ENCODE measurements at places on chromosomes 3 and 15.

DNA sequence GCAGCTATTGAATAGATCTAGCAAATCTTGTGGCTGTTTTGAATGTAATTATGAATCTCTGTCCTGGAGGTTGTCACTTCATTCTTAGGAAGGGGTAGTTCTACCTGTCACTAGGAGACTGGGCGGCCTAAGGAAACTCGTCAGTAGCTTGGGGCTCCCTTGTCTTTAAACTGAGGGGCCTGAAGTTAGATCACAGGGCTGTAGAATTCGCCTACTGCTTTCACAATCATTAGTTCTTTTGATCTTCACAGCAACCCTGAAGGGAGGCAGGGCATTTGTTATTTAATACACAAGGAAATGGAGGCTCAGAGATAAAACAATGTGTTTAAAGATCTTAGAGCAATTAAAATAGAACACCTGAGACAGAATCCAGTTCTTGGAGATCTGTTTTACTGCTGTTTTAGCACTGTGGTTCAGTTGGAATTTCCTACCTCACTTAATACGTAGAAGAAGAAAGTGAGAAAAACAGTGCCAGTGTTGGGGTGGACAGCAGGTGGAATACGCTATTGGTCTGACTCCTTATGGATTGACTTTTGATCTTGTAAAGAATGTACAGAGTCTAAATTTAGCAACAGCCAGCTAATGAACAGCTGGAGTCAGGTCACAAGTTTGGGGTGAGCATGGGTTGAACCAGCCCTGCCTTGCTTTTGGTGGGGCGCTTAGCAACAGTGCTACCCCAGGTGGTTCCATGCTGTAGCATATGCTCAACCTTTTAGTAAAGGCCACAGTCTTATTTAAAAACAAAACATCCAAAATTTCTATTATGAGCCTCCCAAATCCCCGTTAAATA is 71.4 kb upstream of the BHLHE40 start:
- H3K4me1 ChIP-seq = peaks cover 23% of the 10 kb centered on the region
- no peak overlapping the region for H3K4me3 ChIP-seq
- DNase-seq = no peak
- H3K36me3 ChIP-seq = no peaks in the 10 kb centered on the region

- no peaks in the 10 kb centered on the region for H3K36me3 ChIP-seq
- no peaks in the 10 kb centered on the region for H3K27me3 ChIP-seq
- H3K4me3 ChIP-seq = peak overlapping the region; percentile 96
- peaks cover 38% of the 10 kb centered on the region for H3K4me1 ChIP-seq
Observed at GRCh38 chr3:57757642-57758297, 1.7 kb downstream of the SLMAP start.

DNA sequence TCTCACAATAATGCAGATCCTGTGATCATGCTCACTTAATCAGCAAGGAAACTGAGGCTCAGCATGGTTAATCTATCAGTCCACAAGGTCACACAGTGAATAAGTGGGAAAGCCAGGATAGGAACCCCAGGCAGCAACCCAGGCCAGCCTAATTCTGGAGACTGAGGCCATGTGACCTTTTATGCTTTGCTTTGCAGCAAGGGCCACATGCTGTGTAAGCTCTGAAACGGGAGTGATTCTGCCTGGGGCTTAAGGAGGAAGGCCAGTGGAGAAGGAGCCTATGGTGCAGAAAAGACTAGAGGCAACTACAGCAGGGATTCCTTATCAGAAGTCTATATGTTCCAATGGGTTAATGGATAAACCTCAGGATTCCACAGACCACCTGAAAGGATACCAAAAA is 157.6 kb upstream of the PPP2R3A start:
- no peaks in the 10 kb centered on the region for H3K4me1 ChIP-seq
- H3K36me3 ChIP-seq = no peaks in the 10 kb centered on the region
- no peak overlapping the region for H3K27ac ChIP-seq
- H3K27me3 ChIP-seq = peaks cover 10% of the 10 kb centered on the region
- no peak for DNase-seq

GRCh38 chr15:42152921-42153698 is 3.3 kb downstream of the PLA2G4F start:
- no peaks in the 10 kb centered on the region for H3K27me3 ChIP-seq
- H3K4me3 ChIP-seq = no peak overlapping the region

DNA sequence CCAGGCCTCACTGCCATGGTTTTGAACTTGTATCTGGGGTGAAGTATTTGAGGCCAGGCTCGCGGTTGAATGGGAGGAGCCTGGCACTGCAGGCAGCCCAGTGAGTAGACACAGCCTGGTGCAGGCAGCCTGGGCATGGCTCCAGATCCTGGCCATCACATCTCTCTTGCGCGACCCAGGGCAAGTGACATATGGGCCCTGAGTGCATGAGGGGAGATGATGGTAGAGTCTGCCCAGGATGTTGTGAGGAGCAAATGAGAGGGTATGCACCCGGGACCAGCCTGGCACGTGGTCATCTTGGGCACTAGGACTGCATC is 103.5 kb downstream of the TBC1D2B start:
- H3K27me3 ChIP-seq = no peaks in the 10 kb centered on the region
- no peaks in the 10 kb centered on the region for H3K36me3 ChIP-seq
- H3K4me1 ChIP-seq = peaks cover 3% of the 10 kb centered on the region
- no peak for DNase-seq
- H3K4me3 ChIP-seq = no peak overlapping the region
- peak overlapping the region; percentile 68 for H3K27ac ChIP-seq
